Stomach (tissue), 19 donors: ENCODE measurements at places on chromosomes 6 and 20. TPM values are rescaled to one million over a fixed set of nuclear protein-coding genes. Genes with fewer than 3 reads are reported as not detected.

- DNase-seq = no peak
Measured at GRCh38 chr6:51302431-51302830, 483.8 kb downstream of the TFAP2B start.

GRCh38 chr20:36384022-36384619 is 78.0 kb downstream of the DLGAP4 start:
- DNase-seq = no peak

DNA sequence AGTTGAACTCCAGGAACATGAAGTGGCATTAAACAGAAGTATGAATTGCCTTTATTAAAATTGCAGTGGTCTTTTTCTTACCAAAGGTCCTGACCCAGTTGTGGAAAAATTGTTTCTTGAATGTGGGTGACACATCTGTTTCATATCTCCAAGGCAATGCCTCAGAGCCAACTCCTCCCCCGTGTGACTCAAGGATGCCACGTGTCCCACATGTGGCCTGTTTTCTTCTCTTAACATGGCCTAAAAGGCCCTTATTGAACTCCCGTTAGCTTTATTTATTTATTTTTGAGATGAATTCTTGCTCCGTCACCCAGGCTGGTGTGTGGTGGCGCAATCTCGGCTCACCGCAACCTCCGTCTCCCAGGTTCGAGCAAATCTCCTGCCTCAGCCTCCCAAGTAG is 128.4 kb upstream of the ESR1 start:
- no peak for DNase-seq

DNA sequence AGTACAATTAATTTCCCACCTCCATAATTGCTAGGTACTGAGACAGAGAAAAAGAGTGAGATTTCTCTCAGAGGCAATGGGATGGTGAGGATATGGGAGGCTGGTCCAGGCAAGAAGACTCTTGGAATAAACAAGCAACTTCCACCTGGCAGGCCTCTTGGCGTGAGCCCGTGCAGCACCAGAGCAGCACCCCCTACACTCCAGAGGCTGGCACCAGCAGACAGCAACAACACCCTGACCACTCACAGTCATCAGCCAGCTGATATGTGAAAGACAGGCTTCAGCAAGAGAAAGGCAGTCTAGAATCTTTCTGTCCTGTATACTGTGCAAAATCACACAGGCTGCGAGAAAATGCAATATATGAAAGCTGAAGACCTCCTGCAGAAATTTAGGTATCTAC is 59.7 kb downstream of the KIF13A start:
- no peak for DNase-seq

Gene TMEM239
- polyA plus RNA-seq = not detected
